A549 (cell line): ENCODE measurements at places on chromosomes 6 and 20. TPM values are rescaled to one million over a fixed set of nuclear protein-coding genes. Genes with fewer than 3 reads are reported as not detected.

DNA sequence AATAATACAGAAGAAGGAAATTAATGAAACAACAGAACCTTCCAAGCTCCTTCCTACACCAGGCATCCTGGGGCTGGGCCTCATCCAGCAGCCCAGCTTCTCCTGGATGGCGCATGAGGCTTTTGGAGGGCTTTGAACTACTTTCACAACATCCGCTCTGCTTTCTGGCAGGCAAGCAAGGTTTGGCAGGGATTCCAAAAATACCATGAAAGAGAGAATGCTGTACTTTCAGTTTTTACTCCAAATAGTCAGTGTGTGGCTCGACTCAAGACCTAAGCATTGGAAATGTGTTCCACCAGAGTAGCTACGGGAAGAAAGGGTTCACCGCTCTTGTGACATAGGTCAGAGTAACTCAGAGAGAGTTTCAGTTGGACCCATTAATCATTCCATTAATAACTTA lies 125.4 kb downstream of the OPRM1 start:
- no peak for DNase-seq

- DNase-seq = peak; percentile 49
These were observed 16.2 kb upstream of the CLDN20 start for GRCh38 chr6:155247618-155248007.

GRM1 gene
- 0.03 to 0.05 TPM in 2 of 3 replicates, not detected in the other for polyA plus RNA-seq

DNA sequence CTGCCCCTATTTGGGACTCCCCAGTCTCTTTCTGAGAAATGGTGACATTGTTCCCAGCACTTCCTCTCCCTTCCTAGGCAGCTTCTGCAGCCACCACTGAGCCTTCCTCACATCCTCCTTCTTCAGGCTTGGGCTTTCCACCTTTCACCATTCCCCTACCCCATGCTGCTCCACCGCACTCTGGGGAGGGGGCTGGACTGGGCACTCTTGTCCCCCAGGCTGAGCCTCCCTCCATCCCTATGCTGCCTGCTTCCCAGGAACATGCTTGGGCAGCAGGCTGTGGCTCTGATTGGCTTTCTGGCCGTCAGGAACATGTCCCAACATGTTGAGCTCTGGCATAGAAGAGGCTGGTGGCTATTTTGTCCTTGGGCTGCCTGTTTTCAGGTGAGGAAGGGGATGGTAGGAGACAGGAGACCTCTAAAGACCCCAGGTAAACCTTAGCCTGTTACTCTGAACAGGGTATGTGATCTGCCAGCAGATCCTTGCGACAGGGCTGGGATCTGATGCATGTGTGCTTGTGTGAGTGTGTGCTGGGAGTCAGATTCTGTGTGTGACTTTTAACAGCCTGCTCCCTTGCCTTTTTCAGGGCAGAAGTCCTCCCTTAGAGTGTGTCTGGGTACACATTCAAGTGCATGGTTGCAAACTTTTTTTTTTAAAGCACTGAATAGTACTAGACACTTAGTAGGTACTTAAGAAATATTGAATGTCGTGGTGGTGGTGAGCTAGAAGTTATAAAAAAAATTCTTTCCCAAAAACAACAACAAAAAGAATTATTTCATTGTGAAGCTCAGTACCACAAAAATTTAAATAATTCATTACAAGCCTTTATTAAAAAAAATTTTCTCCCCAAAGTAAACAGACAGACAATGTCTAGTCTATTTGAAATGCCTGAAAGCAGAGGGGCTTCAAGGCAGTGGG lies 2.1 kb upstream of the CDKN1A start:
- no peak for DNase-seq

DNA sequence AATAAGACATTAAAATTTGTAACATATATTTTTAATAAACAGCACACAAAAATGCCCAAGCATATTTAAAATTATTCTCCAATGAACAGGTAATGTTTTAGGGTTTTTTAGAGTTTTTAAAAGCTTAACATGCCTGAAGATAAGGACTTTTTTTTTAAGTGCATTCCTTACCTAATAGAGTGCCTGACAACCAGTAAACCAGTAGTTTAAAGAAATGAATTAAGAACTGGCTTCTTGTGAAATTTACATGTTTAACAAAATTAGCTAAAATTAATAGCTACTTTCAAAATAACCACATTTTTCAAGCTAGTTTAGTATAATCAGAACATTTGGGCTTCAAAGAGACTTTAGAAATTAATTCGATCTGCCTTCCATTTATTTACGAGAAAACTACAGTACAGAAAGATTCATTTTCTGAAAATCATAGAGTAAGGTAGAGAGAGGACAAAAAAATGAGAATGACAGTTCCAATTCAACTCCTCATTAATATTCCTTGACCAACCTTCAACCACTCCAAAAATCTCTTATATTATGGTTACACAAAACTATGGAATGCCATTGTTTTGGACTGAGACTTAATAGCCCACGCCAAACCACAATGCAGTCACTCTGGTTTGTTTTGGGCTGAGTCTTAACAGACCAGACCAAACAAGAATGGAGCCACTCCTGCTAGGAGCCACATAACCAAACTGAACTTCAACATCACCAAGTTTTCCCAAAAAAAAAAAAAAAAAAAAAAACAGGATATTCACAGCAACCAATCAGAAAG lies 5.7 kb upstream of the PLN start:
- no peak for DNase-seq

NCR2 gene
- polyA plus RNA-seq = not detected in 3 replicates

KCNS1 gene
- not detected in 3 replicates for polyA plus RNA-seq

GRCh38 chr20:32697608-32698007 lies 23.9 kb upstream of the C20orf203 start:
- DNase-seq = no peak

DNA sequence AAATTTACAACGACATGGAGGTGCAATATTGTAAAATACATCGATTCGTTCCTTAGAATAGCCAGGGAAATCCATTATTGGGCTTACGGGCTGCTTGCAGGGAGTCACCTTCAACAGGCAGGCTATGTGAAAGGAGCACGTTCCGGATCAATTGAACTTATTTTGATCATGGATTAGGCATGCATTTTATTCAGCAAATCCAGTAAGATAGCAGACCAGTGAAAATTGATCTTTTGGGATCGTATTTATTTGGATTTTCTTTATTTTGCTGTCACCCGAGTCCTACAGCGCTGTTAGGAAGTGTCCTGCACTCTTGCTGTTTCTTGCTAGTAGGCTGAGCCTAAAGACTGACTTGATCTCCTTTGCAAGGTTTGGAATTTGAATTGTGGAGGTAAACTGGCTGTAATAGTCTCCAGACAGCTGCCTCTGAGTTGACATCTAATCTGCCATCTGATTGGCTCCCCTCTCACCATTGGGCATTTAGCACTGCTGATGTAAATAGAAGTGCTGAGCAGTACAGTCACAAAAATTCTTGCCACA lies 3.0 kb downstream of the ARID1B start:
- peak; percentile 38 for DNase-seq

GRCh38 chr6:64270083-64270482 lies 634.5 kb downstream of the PHF3 start:
- DNase-seq = no peak

DNA sequence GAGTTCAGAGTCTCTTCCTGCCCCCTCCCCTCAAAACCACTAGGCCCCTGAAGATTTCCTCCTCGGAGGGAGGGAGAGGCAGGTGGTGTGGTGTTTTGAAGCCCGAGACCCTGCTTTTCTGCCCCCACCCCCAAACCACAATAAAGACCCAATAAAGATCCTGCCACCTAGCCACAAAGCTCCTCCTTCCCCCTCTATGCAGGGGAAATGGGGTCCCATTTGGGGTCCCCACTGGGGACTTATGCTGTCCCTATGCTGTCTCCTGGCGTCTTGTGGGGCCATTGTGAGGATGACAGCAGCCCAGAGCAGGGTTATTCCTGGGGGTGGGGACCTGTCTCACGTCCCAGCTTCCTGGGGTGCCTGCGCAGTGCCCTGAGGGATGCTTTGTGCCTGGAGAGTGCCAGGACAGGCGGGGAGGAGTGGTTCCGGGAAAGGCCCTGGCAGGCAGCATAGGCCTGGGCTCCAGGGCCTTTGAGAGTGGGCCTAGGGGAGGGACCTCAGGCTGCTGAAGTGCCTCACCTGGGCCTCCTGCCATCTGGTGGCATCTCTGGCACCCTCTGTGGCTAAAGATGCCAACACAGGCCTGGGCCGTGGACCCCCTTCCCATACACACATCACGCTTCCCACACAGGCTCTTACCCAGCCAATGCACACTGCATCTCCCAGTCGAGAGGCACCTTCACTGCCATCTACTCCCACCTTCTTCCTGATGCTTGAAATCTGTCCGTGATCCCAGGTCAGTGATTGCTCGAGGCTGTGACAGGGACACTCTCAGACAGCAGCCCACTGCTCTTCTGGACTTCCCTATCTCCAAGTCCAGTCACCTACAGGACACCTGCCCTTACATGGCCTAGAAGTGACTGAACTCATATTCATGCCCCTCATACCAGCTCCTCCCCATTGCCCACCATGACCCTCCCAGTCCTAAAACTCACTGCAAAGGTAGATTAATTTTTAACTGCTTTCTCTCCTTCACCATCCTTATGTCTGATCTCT lies 7.9 kb upstream of the ARMC12 start:
- no peak for DNase-seq

- no peak for DNase-seq
These were observed 18.5 kb downstream of the DACT2 start for GRCh38 chr6:168300975-168301647.

GRCh38 chr20:53623134-53623453 lies 29.5 kb upstream of the ZNF217 start:
- no peak for DNase-seq

DNA sequence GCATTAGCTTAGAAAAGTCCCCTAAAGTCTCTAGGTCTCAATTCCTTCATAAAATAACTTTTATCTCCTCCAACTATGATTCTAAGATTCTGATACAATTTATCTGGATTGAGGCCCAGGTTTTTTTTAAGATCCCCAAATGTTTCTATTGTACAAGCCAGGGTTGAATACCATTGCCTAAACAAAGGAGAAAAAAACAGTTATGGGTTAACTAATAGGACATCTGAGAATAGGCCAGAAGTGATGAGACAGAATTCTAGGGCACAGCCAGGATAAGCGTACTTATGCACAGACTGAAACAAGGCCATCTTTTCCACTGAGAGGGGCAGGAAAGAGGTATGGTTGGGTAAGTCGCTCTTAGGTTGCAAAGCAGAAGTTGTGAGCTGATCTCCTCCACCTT lies 26.4 kb downstream of the EPB41L2 start:
- no peak for DNase-seq

- peak; percentile 36 for DNase-seq
These were observed 24.4 kb downstream of the SPDEF start for GRCh38 chr6:34531580-34532201.

DNA sequence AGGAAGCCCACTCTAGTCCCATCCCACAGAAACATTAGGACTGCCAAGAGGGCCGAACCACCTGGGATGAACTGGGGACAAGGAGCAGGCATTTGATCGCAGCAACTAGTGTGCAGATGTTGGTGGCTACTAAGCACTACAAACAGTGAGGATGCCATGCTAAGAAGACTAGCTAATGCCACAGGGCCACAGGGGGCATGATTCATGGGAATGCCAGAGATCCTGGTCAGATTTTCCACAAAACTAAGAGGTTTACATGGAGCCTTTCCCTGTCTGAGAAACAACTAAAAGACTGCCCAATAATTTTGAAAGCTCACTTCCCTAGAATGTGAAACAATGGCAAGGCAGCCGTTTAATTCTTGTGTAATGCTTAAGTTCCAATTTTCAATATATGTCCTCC lies 375.9 kb upstream of the PTCHD4 start:
- no peak for DNase-seq

LY6G6F gene
- polyA plus RNA-seq = not detected in 3 replicates

DNA sequence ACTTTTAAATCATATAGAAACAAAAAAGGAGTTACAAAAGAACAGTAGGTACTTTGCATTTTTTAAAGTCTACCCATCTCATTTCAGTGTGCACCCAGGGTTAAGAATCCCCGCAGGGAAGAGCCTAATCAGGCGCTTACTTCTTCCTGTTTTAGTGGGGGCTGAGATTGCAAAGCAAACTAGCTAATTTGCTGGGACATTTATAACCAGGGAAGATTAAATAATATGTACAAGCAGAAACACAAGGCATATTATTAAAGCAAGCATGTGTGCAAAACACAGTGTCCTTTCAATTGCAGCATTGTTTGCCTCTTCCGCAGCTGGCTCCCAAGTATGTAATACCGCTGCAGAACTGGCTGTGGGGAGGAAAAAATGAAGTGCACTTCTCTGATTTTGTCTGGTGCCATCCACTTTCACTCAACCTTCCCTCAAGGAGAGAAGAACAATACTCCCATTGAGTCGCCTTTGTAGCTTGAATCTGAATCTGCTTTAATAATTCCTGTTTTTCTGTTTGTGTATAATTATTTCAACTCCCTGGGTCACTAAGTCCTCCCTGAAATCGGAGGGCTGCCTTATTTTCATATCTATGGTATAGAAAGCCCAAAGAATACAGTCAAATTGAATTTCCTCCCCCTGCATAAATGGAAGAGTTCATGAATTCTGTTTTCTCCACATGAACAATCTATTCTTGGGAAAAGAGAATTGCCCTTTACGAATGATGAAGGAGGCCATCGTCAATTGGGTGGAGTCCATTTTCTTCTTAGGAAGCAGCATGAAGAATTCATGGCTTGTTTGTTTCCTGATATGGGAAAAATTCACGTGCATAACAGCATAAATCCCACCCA lies 23.3 kb upstream of the BCAS1 start:
- no peak for DNase-seq

DNA sequence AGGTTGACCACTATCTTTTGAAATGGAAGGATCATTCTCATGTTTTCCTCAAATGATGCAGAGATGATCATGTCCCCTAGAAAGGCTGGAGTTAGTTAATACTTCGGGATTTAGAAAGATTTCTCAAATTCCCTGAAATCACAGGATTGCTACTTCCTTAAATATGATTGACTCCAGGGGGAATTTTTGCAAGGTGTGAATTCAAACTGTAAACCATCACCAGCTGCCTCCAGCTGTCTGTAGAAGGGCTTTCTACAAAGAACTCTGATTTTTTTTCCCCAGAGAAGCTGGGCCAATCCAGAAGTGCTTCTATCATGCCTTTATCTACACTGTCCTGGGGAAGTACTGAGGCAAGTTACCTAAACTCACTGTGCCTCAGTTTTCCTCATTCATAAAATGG lies 114.5 kb downstream of the EDN1 start:
- no peak for DNase-seq

- no peak for DNase-seq
These were observed 226.1 kb downstream of the BCAS1 start for GRCh38 chr20:53844259-53844658.

HLA-DOA gene
- polyA plus RNA-seq = 0.03 TPM in 1 of 3 replicates, not detected in the others

- no peak for DNase-seq
These were observed 2.8 kb downstream of the RIOK1 start for GRCh38 chr6:7392402-7392801.

DNA sequence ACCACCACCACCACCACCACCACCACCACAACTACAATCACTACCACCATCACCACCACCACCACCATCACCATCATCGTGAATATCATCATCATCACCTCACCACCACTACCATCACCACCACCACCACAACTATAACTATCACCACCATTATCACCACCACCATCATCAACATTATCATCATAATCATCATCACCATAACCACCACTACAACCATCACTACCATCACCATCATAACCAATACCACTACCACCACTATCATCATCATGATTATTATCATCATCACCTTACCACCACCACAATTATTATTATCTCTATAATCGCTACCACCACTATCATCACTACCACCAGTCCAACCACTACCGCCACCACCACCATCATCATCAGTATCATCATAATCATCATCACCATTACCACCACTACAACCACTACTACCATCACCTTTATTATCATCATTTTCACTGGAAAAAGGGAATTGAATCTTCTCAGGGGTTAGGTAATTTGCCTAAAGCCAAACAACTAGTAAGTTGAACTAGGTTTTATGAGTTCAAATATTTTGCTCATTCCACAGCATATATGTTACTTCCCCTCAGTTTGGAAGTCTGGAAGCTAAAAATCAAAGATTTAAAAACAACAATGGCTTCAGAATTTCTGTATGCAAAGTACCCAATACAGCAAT lies 8.3 kb downstream of the RIPOR2 start:
- no peak for DNase-seq
